ENCODE measurements at places on chromosomes 12 and 14. TPM values are rescaled to one million over a fixed set of nuclear protein-coding genes. Genes with fewer than 3 reads are reported as not detected.

TMEM119 gene
- 0.94 TPM for total RNA-seq

TRHDE gene
- 21.3 TPM for total RNA-seq

TTC9 gene
- 26.9 TPM for total RNA-seq

DAO gene
- total RNA-seq, result not detected

MYO1A gene
- not detected for total RNA-seq

RERGL gene
- total RNA-seq, result 0.94 TPM

RAD9B gene
- 1.3 TPM for total RNA-seq

SMOC1 gene
- total RNA-seq, result 27.2 TPM

IRAK3 gene
- total RNA-seq, result 6.9 TPM

TBX3 gene
- total RNA-seq, result 1.9 TPM

PTGER2 gene
- not detected for total RNA-seq

P2RX7 gene
- 3.4 TPM for total RNA-seq

NRIP2 gene
- total RNA-seq, result not detected

PLD4 gene
- total RNA-seq, result 2.5 TPM

IL26 gene
- not detected for total RNA-seq

MOAP1 gene
- total RNA-seq, result 59.5 TPM

KCNJ8 gene
- 4.4 TPM for total RNA-seq

TMPRSS12 gene
- total RNA-seq, result not detected

SIX4 gene
- 0.31 TPM for total RNA-seq

ACSM4 gene
- not detected for total RNA-seq

AMIGO2 gene
- 12.5 TPM for total RNA-seq

IAPP gene
- total RNA-seq, result not detected

PRICKLE1 gene
- 16.3 TPM for total RNA-seq

LRP1 gene
- 135 TPM for total RNA-seq

NEUROD4 gene
- 4.4 TPM for total RNA-seq

BDKRB2 gene
- total RNA-seq, result 0.31 TPM

GDF3 gene
- not detected for total RNA-seq

RNF212B gene
- not detected for total RNA-seq

MFAP5 gene
- total RNA-seq, result not detected

OAS1 gene
- 2.5 TPM for total RNA-seq

PPHLN1 gene
- total RNA-seq, result 104 TPM

KLHDC1 gene
- total RNA-seq, result 16.6 TPM

HOXC11 gene
- total RNA-seq, result not detected

AQP2 gene
- not detected for total RNA-seq

SLC25A47 gene
- not detected for total RNA-seq

IQSEC3 gene
- total RNA-seq, result 11.9 TPM

LRRC23 gene
- 8.5 TPM for total RNA-seq

MMAB gene
- total RNA-seq, result 18.8 TPM

KRT83 gene
- not detected for total RNA-seq

RTL1 gene
- not detected for total RNA-seq

BEGAIN gene
- total RNA-seq, result 23.5 TPM
